ENCODE measurements at places on chromosomes 13 and 19. TPM values are rescaled to one million over a fixed set of nuclear protein-coding genes. Genes with fewer than 3 reads are reported as not detected.
A peak's percentile ranks its signal among the peaks of the same experiment; 100 is the strongest.

- H3K4me1 ChIP-seq: peaks cover 13% of the 10 kb centered on the region
- DNase-seq: no peak
- H3K27me3 ChIP-seq: no peaks in the 10 kb centered on the region
- H3K4me3 ChIP-seq: no peak overlapping the region
Measured at GRCh38 chr13:101305981-101306411, 110.3 kb downstream of the NALCN start.

GRCh38 chr19:35534803-35535480 is 1.7 kb downstream of the GAPDHS start:
- DNase-seq: no peak
- peaks cover 16% of the 10 kb centered on the region for H3K27me3 ChIP-seq
- no peaks in the 10 kb centered on the region for H3K4me1 ChIP-seq

The NUDT15 gene
- 12.1 TPM for polyA plus RNA-seq

GRCh38 chr19:48378194-48378570 is 13.2 kb downstream of the KDELR1 start:
- no peaks in the 10 kb centered on the region for H3K27me3 ChIP-seq
- no peak overlapping the region for H3K27ac ChIP-seq
- H3K4me1 ChIP-seq: no peaks in the 10 kb centered on the region
- DNase-seq: no peak
- H3K36me3 ChIP-seq: no peaks in the 10 kb centered on the region

GRCh38 chr13:76470991-76471390 is 415.2 kb downstream of the KCTD12 start:
- H3K27ac ChIP-seq: no peak overlapping the region
- H3K4me3 ChIP-seq: no peak overlapping the region
- H3K36me3 ChIP-seq: no peaks in the 10 kb centered on the region
- no peaks in the 10 kb centered on the region for H3K27me3 ChIP-seq
- no peaks in the 10 kb centered on the region for H3K4me1 ChIP-seq
- no peak for DNase-seq

GRCh38 chr19:1275976-1276627 is 772 bp downstream of the FAM174C start:
- peaks cover 58% of the 10 kb centered on the region for H3K36me3 ChIP-seq
- peak overlapping the region; percentile 31 for H3K4me3 ChIP-seq
- no peaks in the 10 kb centered on the region for H3K27me3 ChIP-seq

DNA sequence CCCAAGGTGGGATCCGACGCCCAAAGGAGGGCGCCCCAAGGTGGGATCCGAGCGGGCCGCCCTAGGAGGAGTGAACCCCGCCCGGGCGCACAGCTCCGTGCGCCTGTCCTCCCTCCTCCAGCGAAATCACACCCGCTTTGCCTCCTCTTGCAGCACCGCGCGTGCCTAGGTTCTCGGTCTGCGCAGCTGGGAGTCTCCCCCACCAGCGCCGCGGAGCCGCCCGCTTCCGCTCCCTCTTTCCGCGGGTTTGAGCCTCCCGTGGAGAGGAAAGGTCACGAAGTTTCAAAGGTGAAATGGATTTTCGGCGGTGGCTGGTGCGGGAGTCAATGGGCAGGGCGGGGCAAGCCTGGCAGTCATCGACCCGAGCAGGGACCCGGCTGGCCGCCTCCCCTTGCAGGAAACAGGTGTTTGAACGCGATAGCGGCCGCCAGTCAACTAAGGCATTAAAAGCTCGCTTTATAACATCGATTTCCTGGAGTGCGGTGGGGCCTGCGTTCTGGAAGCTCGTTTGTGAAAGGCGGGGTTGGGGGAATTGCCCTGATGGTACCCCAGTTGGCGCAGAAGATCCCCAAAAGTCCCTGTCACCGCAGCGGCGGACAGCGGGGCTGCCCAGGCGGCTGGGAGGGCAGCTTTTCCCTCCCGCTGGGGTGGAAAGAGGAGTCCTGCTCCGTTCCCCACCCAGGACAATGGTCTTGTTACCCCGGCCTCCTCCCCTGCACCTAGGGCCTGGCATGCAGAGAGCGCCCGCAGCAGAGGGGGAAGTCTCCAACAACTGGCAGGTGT is 9.0 kb upstream of the SOX1 start:
- peaks cover 98% of the 10 kb centered on the region for H3K27me3 ChIP-seq
- no peak for DNase-seq
- H3K4me1 ChIP-seq: no peaks in the 10 kb centered on the region

GRCh38 chr19:1774989-1775772 is 21.9 kb downstream of the ONECUT3 start:
- no peak for DNase-seq
- H3K4me3 ChIP-seq: no peak overlapping the region
- H3K27me3 ChIP-seq: peaks cover 68% of the 10 kb centered on the region
- no peaks in the 10 kb centered on the region for H3K4me1 ChIP-seq

GRCh38 chr19:1073063-1073955 is 6.3 kb downstream of the ARHGAP45 start:
- peaks cover 35% of the 10 kb centered on the region for H3K27me3 ChIP-seq
- H3K36me3 ChIP-seq: no peaks in the 10 kb centered on the region
- no peak for DNase-seq

DNA sequence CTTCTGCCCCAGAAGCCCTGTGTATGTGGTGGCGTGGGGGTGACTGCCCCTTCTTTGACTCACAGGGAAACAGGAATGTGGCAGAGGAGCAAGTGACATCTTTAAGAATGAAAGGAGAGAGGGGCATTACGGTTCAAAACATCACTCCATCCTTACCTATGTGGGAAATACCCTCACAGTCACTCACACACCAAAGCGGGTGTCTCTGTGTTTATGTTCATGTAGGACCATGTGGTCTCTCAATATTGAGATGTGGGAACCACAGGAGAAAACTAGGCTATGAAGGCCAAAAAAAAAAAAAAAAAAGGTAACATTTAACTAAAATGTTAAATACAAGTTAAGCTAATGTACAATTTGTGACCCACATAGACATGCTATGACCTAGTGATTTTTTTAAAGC is 153.6 kb upstream of the GPR12 start:
- no peak overlapping the region for H3K27ac ChIP-seq
- no peak for DNase-seq
- no peaks in the 10 kb centered on the region for H3K27me3 ChIP-seq
- no peak overlapping the region for H3K4me3 ChIP-seq

DNA sequence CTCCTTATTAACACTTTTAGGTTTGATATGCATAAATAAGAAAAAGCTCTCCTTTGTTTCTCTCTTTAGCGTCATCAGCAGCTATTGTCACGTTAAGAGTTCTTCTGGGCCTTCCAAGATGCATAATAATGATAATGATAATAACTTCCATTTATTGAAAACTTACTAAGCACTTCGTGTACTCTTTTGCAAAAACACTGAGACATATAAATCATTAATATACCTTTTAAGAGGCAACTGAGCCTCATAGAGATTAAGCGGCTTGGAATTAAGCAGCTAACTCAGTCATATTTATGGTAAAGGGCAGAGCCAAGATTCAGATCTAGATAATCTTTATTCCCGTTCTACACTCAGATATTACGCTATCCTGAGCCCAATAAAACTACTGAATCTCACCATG is 1105.1 kb downstream of the OLFM4 start:
- H3K4me3 ChIP-seq: no peak overlapping the region
- H3K36me3 ChIP-seq: no peaks in the 10 kb centered on the region
- no peak overlapping the region for H3K27ac ChIP-seq
- DNase-seq: no peak
- H3K27me3 ChIP-seq: no peaks in the 10 kb centered on the region
